NCI-H1436 (cell line): ENCODE measurements at places on chromosomes 2 and 18.
A peak's percentile ranks its signal among the peaks of the same experiment; 100 is the strongest.

GRCh38 chr2:85709401-85709811 lies 15.2 kb downstream of the GNLY start:
- DNase-seq, result no peak

- DNase-seq, result no peak
These were observed 1217.0 kb upstream of the ZEB2 start for GRCh38 chr2:145736871-145737270.

DNA sequence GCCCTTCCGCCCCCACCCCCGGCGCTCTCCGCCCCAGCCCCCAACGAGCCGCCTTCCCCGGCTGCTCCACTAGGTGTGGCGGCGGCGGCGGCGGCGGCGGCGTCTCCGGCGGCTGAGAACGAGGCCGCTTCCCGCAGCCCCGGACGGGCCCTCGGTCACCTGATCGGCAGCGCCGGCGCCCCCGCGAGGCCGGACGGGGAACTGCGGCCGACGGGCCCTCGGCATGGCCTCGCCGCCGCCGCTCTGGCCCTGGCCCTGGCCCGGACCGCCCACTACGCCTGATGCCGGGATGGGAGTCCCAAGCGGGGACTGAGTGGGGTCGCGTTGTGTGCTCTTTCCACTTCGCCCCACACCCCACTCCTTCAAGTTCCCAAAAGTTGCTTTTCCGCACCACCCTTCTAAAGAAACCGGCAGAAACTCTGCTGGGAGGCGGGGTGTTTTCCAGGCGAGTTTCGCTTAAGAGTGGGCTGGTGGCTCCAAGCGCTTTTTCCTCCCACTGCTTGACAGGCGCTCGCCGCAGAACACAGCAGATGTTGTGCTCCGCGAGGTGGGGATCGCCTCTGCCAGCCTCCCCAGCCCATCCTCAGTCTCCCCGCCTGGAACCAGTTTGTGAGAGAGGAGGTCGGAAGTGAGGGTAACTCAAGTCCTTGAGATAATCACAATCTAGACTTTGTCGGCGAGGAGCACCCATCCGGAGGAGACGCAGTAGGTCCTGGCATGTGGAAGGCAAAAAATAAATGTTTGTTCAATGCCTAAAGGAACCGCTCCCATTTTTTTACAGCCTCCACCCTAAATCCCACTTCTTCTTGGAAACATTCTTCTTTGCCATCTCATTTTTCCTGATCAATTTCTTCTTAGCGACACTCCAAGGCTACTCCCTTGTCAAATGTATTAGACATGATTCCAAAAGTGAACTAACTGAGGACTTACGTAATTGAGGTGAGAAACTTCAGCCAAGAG lies at the start of gene NCKAP1:
Gene NCKAP1, minus strand, starts transcription at position 117 of the 960 bp plus-strand sequence. CDS start 358 bp downstream, outside the sequence.
- DNase-seq, result peak; percentile 83

GRCh38 chr2:46009315-46009714 lies 287.9 kb upstream of the EPAS1 start:
- no peak for DNase-seq

DNA sequence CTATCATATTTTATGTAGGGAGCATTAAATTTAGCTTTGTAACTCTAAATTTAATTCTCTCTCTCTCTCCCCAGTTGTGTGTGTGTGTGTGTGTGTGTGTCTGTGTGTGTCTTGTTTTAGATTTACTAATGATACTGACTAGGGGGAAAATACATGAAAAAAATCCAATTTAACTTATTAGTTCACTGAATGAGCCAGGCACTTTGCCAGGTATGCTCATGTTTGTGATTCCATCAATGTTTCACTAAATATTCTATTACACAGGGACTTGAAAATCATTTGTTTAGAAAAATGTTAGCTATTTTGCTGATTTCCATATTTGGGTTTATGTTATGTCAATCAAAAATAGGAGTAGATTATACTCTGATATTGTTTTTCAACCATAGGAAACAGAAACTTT lies 203.7 kb upstream of the ZNF804A start:
- no peak for DNase-seq

DNA sequence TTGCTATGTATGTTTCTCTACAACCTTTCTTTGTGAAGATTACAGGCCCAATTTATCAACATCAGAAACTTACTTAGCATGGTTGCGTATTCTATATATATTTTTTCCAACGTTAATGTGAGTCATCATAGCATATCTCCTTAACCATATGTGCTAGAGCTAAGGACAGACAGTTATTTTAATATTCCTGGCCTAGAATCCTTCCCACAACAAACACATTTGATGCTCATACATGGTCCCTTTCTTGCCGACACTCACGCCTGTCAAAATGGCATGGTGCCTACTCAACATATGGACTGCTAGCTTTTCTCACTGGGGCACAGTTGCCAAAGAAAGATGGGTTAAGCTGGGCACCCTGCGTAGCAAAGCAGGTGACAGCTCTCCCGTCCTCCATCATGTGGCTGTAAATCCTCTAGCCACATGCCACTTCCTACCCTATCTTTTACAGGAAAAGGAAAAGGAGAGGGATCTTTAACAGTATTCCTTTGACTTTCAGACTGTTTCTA lies 75.2 kb upstream of the GALNT5 start:
- DNase-seq, result no peak

GRCh38 chr2:46101557-46102220 lies 195.5 kb upstream of the EPAS1 start:
- no peak for DNase-seq

- no peak for DNase-seq
These were observed 80.3 kb upstream of the FAM237A start for GRCh38 chr2:206561962-206562361.

DNA sequence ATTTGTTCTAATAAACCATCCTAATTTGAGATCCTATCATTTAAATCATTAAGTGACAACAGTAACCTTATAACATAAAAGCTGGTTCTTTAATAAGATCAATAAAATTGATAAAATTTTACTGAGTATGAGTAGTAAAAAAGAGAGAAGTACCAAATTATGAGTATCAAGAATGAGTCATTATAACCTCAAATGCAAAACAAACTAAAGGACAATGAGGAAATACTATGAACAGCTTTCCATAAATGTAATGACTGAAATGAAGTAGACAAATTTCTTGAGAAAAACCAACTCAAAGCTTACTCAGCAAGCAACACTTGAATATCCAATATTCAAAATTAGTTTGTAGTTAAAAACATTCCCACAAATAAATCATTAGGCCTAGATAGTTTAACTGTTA lies 433.0 kb downstream of the ZEB2 start:
- DNase-seq, result no peak

GRCh38 chr2:225670111-225670974 lies 270.8 kb downstream of the NYAP2 start:
- DNase-seq, result peak; percentile 7

- no peak for DNase-seq
These were observed 223.0 kb downstream of the UBE2E3 start for GRCh38 chr2:181203412-181203811.

- DNase-seq, result no peak
These were observed 61.9 kb upstream of the RBMS1 start for GRCh38 chr2:160555420-160556071.

DNA sequence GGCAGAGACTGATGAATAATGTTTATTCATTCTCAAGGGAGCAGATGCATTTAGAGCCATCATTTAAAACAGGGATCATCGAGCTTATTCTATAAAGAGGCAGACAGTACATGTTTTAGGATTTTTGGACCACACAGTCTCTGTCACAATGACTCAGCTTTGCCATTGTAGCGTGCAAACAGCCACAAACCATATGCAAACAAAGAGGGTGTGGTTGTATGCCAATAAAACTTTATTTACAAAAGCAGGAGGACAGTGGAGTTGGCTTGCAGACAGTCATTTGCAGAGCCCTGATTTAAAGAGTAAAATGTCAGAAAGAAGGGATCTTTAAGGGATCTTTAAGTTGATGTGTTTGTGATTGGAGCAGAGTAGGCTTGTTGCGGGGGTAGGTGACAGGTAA lies 51.5 kb downstream of the SMIM21 start:
- no peak for DNase-seq
